ENCODE measurements at places on chromosomes 16 and 17. TPM values are rescaled to one million over a fixed set of nuclear protein-coding genes. Genes with fewer than 3 reads are reported as not detected.

The REXO5 gene
- total RNA-seq: 11.1 TPM

- no peak for DNase-seq
These were observed 27.4 kb downstream of the MYH11 start for GRCh38 chr16:15829460-15829859.

DNA sequence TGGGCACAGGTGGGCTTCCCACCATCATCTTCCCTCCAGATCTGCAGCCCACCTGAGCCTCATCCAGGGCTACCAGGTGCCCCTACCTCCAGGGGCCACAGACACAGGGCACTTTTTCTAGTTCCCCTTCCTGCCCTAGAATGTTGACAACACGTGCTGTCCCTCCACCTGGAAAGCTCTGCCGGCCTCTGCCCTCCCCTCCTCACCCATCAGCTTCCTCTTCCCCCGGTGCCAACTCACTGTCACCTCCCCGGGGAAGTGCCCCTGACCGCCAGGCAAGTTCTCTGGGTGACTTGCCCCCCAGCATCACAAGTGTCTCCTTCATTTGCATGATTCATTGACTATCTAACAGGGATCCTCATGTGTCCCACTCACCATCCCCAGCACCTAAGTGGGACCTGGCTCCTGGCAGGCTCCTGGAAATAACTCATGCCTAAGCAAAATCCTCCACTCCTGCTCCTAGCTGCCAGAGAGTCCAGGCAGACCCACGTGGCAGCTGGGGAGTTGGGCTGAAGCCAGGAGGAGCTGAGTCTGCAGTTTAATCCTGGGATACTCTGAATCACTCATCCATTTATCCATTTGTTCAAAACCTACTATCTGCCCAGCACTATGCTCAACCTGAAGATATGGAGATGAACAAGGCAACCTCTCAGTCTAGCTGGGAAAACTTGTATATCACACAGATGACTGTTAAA lies 304.4 kb downstream of the FOXL1 start:
- DNase-seq: no peak

DNA sequence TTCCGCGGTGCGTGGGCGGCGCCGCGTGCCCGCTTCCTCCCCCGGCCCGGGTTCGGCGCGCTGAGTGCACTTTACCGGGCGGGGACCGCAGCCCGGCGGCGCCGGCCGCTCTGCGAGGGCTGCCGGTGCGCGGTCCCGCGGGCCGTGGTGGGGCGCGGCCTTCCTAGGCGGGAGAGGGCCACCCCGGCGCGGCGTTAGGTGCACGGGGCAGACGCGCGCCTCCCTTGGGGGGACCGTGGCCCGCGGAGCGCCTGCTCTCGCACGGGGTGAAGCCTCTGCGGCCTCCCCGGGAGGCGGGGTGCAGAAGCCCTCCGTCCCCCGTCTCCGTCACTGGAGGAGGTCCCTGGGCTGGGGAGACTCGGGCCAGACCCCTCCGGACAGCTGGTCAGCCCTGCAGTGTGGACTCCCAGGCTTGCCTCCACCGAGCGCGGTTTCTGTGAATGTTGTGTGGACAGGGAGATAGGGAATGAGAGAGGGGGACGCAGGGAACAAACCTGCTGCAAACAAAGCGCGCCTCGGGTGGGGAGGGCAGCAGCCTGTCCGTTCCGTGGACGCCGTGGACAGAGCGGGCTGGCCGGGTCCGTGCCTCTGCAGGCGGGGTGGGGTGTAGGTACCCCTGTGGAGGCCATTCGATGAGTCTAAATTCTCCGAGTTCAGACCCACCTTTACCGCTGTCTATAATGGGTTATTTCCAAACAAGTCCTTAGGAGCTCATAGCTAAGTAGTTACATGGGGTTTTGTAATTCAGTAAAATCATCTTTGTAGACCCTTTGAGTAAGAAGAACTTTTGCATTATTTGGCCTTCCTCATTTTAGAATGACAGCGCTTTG lies 721 bp downstream of the TBCD start:
- DNase-seq: no peak

GRCh38 chr17:2380226-2380922 lies 20.5 kb downstream of the MNT start:
- DNase-seq: no peak
